Amygdala (tissue), 56 donors: ENCODE measurements at places on chromosomes 6 and 20.

GRCh38 chr6:160060221-160060620 lies 61.4 kb upstream of the SLC22A1 start:
- no peak for DNase-seq

GRCh38 chr20:14337400-14338171 lies at the start of gene FLRT3:
TSS of gene FLRT3 (minus strand) at chr20:14337612. CDS start at chr20:14327506, 10,106 bp downstream.
- DNase-seq: peak; percentile 72

GRCh38 chr6:25582101-25582500 lies 69.9 kb upstream of the SCGN start:
- DNase-seq: no peak

GRCh38 chr6:47241742-47242482 lies 67.8 kb downstream of the TNFRSF21 start:
- DNase-seq: no peak

DNA sequence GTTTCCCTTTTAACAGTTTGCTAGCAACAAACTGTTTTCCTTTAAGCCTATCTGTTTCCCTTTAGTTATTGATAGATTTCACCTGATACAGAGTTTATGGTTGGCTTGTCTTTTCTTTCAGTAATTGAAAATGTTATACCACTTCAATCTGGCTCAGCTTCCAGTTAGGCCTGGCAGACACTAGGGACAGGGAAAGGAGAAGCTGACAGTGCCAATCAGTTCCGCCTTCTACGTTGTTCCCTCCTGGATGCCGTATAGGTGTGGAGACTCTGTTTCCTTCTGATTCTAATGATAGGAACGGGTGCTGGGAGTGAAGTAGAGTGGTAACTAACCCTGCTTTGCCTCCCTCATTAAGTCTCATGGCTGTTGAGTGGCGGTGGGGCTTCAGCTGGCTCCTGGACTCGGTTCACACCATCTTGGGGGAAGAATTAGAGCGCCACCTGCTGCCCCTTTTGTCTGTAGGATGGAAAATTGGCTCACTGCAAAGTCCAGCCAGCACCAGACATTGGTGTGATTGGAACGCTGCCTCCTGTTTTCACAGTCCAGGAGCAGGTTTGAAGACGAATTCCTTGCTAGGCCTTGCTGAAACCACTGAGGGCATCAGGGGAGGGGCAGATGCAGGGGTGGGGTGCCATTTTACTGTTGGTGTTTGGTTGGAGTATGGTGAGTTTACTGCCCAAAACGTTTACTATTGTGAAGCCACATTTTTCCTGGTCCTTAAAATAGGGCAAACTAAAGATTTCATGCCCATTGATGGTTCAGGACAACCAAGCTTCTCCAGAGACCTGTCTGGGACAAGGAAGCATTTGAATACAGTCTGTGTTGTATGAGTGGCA lies 1729.5 kb downstream of the GRIK2 start:
- peak; percentile 2 for DNase-seq

- no peak for DNase-seq
These were observed 14.5 kb downstream of the ADISSP start for GRCh38 chr20:3753098-3753497.

GRCh38 chr20:41462372-41463161 lies 95.9 kb upstream of the EMILIN3 start:
- DNase-seq: no peak

GRCh38 chr6:33640361-33640760 lies 19.2 kb downstream of the ITPR3 start:
- DNase-seq: no peak
